Activated naive CD4-positive, alpha-beta T cell treated with Interleukin-2 at 50 U/mL for 16 hours (primary cell): ENCODE measurements at places on chromosomes 7 and 10.

- DNase-seq, result no peak
Observed at GRCh38 chr10:82874671-82875070, 999.7 kb downstream of the NRG3 start.

DNA sequence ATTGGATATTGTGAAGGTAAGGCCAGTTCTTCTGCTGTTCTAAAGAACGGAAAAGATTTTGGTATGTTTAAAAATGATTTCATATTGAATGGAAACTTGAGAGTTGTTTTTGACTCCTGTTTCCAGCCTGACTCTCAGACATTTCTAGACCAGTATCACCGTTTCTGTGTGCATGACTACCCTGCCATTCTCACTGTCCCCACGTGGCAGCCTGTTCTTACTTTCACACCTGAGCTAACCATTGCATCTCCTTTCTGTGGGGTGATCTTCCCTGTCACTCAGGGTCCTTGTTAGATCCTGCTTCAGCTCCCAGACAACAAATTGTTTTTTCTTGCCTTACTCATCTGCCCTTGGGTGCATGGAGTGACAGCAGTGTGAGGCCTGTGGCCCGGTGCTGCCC is 38.9 kb downstream of the GLRX3 start:
- no peak for DNase-seq

DNA sequence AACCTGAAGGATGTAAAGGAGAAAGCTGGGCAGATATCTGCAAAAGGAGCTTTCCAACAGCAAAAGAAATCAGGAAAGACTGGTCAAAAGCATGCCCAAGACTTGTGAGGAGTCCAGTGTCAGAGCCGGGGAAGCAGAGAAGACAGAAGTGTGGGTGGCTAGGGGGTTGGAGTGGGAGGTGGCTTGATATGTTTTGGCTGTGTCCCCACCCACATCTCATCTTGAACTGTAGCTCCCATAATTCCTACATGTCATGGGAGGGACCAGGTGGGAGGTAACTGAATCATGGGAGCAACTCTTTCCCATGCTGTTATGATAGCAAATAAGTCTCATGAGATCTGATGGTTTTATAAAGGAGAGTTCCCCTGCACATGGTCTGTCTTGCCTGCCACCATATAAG is 84.9 kb downstream of the INHBA start:
- DNase-seq, result no peak

- DNase-seq, result peak; percentile 44
Observed at GRCh38 chr7:130151591-130152492, 53.4 kb downstream of the TMEM209 start.

DNA sequence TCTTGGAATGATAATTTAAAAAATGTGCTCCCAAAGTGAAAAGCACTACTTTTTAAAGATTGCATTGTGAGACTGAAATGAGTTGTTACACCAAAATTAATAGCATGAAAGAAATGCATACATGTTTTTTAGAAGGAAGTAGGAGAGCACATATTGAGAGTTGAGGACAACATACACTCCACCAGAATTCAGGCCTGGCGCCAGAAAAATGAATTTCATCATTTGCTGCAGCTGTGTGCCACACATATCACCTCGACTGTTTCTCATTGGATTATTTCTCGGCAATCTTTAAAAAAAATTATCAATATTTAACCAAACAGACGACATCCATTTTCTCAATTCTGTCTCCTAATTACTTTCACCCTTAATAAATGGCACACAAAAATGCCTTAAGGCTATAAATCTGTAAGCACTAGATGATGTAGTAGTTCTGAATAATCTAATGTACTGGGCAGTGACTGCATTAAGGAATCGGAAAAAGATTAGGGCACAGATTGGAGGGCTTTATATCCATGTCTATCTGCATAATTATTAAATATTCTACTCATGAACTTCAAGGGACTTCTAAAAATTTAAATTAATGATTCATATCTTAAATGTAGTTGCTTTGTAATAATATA is 590.4 kb downstream of the NXPH1 start:
- DNase-seq, result no peak

DNA sequence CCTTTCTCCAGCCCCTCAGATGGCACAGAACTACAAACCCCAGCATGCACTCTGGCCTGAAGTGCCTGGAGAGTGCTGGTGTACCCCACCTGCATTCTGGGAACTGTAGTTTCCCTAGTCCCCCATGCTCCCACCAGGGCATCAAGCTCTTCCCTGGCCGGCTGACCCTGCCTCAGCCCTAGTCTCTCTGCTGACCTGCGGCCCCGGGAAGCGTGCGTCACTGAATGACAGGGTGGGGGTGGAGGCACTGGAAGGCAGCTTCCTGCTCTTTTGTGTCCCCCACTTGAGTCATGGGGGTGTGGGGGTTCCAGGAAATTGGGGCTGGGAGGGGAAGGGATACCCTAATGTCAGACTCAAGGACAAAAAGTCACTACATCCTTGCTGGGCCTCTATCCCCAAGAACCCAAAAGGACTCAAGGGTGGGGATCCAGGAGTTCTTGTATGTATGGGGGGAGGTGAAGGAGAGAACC is 2.1 kb downstream of the NOS3 start:
- no peak for DNase-seq

DNA sequence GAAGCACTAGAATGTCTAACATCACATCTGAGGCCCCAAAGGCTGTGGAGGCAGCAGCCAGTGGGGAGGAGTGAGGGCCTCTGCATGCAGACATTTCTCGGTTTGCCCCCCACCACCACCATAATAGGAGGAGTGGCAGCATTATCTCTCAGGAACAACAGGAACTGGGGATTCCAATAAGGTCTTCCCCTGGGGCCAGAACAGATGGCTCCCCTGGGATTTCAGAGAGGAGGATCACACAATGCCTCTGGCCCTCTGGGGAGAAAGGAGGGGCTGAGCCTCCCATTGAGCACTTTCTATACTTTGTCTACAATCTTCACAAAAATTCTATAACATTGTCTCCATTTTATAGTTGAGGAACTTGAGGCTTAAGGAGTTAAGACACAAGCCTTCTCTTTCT is 61.1 kb downstream of the GRID1 start:
- DNase-seq, result no peak

- DNase-seq, result no peak
Observed at GRCh38 chr10:132122939-132123445, 57.2 kb downstream of the JAKMIP3 start.

- no peak for DNase-seq
Observed at GRCh38 chr10:10223131-10223530, 794.5 kb upstream of the CELF2 start.

GRCh38 chr7:22861576-22861975 is 38.9 kb upstream of the TOMM7 start:
- no peak for DNase-seq

- DNase-seq, result no peak
Observed at GRCh38 chr10:71750124-71750841, 23.0 kb downstream of the VSIR start.

- no peak for DNase-seq
Observed at GRCh38 chr10:49162761-49163310, 25.4 kb downstream of the TMEM273 start.

DNA sequence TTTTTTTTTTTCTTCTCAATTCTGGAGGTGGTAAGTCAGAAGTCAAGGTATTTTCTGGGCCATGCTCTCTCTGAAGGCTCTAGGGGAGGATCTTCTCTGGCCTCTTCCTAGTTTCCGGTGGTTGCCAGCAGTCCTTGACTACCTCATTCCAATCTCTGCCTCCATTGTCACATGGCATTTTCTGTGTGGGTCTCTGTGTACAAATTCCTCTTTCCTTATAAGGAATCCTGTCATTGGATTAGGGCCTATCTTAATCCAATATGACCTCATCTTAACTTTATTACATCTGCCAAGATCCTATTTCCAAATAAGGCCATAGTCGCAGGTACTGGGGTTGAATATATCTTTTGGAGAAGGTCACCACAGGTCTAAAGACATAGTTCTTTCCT is 129.3 kb upstream of the PRR15 start:
- DNase-seq, result no peak

DNA sequence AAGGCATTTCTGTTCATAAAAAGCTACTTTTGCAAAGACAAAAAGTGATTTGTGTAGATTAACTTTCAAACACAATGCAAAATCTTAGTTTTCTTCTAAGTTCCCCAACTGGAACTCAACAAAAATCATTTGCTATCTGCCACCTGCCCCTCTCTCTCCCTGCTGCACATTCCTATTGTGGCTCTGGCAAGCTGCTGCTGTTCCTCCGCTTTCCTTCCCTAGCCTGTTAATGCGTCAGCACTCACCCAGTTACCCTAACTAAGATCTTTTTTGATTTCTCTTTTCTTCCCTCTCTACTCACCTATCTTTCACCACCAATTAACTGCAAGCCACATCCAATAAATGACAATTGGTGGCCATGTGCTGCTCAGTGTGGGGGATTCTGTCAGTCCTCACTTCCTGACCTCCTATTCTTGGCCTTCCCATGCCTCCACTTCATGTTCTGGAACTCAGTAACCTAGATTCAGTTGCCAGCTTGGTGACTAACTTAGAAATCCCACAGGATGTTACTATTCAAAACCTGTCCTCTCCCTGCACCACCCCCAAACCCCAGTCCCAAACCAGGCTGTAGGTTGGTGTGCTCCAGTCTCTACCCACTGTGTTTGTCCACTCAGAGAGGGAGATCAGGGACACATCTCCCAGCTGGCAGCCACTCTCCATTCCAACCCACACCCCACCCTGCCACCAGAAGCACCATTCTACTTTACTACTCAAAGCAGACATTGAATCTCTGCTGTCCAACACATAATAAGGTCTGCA is 140.2 kb upstream of the CTTNBP2 start:
- no peak for DNase-seq

DNA sequence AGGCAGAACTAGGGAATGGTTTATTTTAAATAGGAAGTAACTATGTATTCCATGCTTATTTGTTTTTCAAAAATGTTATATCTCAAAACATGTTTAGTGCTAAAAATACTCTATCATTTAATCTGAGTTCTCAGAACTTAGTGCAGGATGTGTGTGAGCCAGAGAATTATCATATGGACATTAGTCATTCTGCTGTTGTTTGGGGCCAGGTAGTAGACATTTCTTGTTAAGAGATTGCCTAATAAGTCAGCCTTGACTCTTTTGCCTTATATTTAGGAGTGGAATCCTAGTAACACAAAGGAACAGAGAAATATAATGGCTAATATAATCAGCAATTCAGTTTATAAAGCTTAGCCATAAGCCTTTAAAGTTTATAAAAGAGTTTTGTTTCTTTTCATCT is 149.8 kb downstream of the CCSER2 start:
- DNase-seq, result no peak

- no peak for DNase-seq
Observed at GRCh38 chr7:80334196-80334595, 177.7 kb downstream of the GNAT3 start.

DNA sequence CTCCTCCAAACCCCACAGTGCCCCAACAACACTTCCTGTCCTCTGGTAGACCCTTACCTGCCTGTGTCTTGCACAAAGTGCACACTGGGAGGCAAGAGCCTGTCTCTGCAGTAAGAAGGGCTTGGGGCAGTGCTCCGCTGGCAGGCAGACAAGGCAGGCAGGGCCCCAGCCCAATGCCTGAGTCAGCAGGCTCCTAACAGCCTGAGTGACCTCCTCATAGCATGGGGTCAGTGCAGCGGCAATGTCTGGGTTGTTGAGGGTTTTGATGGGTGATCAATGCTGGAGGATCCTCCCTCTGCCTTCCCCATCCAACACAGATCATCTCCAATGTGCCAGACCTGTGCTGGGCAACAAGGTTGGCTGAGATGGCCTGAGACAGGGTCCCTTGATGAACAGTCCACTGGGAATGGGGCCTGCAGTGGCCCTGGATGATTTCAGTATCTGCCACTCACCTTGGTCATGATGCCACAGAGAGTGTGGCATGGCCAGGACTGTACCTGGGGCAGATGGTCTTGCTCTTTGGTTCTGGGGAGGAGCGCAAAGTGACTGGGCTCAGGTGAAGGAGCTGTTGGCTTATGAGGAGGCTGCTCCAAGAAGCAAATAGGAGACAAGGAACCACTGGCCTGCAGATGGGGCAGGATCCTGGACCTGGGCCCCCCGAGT is 55.6 kb upstream of the CAMK2B start:
- DNase-seq, result no peak

DNA sequence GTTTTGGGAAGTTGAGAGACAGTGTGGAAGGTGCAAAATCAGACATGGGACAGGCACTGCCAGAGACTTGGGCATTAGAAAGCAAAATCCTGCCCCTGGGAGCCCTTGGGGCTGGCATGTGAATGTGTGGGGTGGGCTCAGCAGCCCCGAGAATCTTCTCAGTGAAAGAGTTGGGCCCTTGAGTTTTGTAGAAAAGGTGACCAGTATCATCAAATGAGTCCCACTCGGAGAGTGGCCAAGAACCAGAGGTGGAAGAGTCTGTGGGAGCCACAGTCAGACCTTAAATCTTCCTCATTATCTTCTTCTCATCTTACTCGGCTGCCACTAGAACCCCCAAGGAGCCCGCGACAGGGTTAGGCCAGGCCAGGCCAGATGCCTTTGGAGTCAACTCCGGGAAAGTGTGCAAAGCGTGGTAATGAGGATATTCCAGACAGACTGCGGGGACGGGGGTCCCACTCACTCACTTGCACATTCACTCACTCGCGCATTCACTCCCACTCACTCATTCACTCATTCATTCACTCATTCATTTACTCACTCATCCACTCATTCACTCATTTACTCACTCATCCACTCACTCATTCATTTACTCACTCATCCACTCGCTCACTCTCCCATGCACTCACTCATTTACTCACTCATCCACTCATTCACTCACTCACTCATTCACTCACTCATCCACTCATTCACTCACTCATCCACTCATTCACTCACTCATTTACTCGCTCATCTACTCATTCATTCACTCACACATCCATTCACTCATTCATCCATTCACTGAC is 74.9 kb downstream of the CARD11 start:
- DNase-seq, result no peak

DNA sequence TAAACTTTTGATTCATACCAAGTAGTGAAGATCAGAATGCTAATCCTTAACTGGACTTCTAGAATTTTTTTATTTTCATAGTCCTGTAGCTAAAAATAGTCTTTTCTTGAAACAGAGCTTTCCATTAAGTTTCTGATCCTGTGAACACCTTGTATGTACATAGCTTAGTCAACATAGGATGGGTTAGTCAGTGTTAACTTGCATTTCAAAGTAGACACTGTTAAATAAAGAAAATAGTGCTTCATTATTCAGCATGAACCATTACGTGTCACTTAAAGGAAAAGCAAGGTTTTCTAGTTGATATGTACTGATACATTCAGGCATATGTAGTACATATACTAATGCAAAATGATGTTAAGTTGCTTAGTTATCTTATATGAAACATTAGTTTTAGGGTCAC is 7.5 kb upstream of the HDAC9 start:
- no peak for DNase-seq

GRCh38 chr10:561721-562120 is 127.7 kb downstream of the DIP2C start:
- no peak for DNase-seq

DNA sequence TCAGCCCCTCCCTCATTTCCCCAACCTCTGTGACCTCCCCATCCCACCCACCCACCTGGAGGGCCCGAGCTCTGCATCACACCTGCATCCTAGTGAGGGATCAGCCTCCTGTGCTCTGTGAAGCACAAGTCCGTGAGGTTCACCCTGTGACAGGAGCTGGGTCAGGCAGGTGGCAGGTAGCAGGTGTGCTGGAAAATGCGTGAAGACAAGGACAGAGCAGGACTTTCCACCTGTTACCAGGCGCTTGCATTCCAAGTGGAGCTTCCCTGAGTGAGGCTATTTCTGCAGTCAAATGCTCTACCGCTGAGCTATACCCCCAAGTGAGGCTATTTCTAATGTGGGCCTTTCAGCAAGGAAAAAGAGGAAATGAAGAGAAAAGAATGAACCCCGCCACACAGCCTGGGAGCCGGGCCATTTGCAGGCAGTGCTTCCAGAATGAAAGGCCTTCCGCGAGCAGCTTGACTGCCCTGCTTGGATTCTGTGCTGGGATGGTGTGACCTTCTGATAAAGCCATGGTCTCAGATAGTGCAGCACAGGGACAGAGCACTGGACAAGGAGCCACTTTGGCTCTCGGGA is 13.3 kb upstream of the CPXM2 start:
- no peak for DNase-seq
